ENCODE measurements at places on chromosomes 12 and 14.

DNA sequence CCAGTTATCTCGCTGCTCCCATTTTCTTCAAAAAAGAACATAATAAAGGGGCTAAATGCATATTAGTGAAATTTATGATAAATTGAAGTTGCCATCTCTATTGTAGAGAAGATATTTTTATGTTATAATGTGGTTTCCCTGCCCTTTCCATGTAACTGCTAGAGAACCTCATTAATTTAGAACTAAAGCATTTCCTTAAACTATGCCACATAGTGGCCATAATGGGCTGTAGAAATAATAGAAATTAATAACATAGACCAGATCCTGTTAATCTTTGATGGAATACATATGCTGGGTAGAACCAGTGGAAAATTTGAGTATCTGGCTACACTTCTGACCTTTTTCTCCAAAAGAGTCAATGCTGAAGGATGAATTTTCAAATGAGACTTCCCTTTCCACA lies 376.7 kb downstream of the PDZRN4 start:
- no peak for DNase-seq

DNA sequence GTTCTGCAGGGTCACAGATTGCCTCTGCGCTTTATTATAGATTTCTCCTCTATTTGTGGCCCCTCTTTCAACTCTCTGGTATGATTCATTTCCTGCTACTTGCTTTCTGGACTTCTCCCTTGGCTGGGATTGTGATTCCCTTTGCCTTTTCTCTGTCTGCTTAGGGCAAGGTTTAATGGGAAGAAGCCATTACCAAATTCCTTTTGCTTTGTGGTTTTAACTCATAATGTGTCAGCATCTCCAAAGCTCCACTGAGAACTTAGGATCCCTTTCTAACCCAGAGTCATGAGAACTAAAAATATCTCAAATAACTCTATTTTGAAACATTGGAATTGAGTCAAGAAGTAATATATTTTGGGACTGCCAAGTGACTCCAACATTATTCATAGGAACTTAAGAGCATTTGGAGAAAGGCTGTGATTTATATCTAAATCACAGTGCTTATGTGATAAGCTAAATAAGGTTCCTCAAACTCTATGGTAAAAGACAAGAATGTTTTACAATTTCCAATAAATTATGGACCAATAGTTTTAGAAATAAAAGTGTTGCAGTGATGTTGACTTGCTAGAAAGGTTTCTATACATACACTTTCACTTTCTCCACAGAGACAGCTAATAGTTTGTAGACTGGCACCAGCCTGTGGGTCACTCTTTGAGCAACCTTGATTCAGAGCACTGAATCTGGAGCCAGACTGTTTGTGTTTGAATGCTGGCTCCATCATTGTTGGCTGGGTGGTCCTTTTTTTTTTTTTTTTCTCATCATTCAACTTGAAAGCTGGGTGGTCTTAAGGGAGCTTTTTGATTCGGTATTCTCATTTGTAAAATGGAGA lies 93.9 kb downstream of the DACT1 start:
- DNase-seq = no peak

DNA sequence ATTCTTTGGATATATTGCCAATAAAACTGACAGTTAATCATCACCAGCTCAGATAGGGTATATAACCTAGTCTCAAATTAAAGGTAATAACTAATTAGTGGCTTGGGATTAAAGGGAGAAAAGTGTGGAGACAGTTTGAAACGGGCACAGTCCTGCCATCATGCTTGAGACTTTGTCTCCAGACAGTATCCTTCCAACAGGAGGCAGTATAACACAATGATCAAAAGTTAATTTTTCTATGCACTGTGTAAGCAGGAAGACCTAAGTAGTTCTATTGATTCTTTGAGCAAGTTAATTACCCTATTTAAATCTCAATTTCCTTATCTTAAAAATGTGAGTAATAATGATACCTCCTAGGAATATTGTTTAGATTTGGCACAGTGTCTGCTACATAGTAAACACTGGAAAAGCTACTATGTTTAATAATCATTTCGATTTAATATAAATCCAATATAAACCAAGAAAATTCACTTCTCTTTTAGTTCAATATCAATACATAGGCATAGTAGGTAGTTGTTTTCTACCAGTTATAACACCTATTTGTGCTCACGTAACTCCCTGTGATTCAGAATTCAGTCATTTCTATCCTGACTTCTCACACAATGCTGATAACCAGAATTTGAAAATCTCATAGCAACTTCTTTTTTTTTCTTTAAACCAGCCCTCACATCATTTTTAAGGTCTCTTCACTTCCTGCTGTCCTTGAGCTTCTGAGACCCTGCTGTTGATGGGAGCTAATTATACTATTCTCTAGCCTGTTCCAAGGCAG lies 53.7 kb downstream of the GALNT4 start:
- no peak for DNase-seq

GRCh38 chr12:93838193-93838592 lies 161.0 kb downstream of the CRADD start:
- no peak for DNase-seq

DNA sequence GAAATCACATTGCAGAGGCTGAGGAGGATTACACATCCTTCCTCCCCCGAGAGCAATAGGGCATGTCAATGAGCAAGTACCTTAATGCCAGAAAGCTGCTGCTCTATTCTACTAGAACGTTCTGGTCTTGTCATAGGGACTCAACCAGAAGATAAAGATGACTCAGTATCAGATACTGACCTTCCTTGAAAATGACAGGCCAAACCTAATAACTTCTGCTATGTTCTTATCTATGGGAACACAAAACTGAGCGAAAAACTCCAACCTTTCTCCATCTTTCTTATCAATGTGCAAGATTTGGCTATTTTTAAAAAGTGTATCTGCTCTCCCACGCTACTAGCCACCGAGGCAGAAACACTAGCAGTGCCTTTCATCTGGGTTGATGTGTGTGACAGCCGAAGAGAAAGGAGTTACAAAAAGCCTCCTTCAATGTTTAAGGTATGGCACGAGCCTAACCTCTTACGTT lies 5.5 kb downstream of the CCDC92 start:
- DNase-seq = no peak

DNA sequence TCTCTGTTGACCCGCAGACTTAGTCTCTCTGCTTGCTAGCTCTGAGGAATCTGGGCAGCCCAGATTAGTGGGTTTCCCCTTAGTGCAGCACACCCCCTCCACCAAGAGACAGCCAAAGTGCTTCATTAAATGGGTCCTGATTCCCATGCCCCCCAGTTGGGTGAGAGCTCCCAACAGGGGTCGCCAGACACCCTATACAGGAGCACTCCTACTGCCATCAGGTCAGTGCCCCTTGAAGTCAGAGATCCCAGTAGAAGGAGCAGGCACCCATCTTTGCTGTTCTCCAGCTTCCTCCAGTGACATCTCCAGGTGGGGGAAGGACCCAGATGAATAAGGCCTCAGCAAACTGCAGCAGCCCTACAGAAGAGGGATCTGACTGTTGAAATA lies 36.7 kb upstream of the C14orf132 start:
- no peak for DNase-seq

GRCh38 chr14:63299351-63300110 lies 19.2 kb downstream of the GPHB5 start:
- no peak for DNase-seq

- no peak for DNase-seq
Observed at GRCh38 chr12:57152639-57153038, 5.2 kb upstream of the LRP1-AS start.

- no peak for DNase-seq
Observed at GRCh38 chr12:29733060-29733459, 50.7 kb downstream of the TMTC1 start.

- no peak for DNase-seq
Observed at GRCh38 chr14:73022051-73022450, 4.9 kb downstream of the ZFYVE1 start.

GRCh38 chr14:67413806-67414769 lies 2.1 kb upstream of the PLEK2 start:
- DNase-seq = no peak

GRCh38 chr12:30985814-30986452 lies 59.4 kb downstream of the TSPAN11 start:
- DNase-seq = no peak

DNA sequence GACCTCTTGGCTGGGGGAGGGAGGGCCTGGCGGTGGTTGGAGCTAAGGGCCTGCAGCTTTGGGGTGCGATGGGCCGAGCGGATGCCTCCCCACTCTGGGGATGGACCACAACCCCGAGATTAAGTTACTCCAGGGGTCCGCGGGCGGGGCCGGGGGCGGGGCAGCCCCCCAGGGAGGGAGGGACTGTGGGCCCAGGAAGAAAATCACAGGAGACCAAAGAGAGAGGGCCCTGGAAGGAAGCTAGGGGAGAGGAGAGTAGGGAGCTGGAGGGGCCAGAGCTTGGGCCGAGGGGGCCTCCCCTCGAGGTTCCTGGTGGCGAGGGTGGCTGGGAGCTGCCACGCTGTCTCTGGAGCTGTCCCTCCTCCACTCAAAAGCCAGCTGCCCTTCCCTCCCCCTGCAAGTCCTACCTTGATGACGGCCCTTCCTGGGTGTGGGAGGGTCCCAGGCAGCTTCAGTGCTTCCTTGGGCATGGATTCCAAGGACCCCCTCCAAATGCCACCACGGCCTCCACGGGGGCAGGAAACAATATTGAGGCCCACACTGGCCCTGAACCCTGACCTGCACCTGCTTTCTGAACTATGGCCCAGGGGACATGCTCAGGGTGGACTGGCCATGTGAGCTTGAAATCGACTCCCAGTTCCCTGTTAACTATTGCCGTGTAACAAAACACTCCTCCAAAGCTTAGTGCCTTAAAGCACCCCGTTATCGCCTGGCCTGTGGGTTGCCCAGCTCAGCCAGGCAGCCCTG lies 610 bp upstream of the NUDT14 start:
- DNase-seq = no peak

DNA sequence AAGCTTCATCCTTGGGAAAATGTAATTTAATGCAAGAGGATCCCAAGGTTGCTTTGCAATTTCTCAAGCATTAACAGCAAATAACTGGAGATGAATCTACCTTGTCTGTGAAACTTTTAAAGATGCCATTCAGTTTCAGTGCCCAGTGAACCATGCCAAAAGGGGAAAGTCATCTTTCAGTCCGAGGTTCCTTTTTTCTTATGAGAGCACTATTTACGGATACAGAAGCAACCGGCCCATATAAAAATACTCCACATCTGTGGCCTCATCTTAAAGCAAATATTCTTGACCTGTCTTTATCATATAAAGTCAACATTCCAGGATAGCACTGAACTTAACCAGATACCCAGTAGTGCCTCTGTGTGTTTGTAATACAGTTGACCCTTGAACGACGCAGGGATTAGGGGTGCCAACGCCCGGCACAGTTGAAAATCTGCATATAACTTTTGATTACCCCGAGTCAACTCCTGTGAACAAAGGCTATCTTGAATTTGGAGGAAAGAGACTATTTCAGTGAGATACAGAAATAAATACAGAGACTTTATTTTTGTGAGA lies 209.4 kb downstream of the PCNX1 start:
- DNase-seq = no peak

DNA sequence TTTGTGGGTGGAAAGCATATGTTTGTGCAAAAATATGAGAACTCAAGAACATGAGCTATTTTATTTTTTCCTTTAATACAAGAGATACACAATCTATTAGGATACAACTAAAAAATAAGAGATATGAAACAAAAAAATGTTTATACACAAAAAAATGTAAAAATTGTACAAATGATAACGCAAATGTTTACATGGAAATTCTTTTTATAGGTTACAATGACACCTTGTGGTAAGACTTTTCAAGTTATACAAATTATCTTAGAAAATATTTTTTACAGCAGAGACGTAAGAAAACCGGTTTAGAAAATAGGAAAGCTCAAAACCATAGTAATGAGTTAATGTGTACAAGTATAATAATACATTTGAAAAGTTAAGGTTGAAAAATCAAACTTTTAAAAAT lies 25.5 kb downstream of the CEP83 start:
- DNase-seq = no peak

DNA sequence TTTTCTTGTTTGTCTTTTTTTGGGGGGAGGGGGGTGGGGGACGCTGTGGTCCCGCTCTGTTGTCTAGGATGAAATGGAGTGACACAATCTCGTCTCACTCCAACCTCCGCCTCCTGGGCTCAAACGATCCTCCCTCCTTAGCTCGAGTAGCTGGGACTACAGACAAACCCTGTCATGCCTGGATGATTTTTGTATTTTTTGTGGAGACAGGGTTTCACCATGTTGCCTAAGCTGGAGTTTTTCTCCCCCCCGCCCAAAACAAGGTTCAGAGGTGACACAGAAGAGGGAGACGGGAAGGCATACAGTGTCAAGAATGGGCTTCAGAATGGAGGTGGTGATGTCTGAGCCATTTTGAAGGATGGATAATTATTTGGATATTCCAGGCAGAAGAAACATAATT lies 116.9 kb upstream of the ATF1 start:
- DNase-seq = no peak

DNA sequence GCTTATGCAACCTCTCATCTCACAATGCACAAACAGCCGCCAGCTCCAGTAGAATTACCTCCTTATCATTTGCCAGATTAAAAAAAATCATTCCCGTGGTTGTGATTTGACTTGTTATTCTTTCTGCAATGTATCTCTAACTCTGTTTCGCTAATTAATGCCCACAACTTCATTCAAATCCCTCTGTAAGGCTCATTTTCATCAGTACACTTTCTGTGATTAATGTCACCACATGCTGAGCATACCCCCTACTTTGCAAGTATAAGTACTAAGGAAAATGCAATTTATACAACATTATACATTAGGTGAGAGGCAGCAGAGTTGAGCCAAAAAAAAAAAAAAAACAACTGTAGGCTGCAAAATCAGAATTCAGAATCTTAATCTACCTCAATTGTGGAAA lies 166.0 kb downstream of the FSCB start:
- no peak for DNase-seq

DNA sequence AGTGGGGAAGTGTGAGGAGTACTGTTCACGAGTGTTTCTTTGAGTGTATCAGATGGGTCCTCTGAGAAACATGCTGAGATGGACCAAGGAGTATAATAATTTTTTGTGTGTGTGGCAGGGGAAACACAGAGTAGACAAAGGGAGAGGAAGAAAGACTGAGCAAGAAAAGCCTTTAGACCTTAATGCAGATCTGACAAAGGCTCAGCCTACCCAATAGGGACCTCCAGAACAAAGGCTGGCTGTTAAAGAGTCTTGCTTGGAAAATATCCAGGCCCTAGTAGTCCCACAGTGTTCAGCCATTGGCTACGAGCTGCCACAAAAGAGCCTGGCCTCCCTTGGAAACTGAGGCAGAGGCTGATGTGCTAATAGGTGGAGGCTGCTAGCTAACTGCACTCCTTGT lies 13.5 kb downstream of the COQ5 start:
- DNase-seq = no peak

- DNase-seq = no peak
Observed at GRCh38 chr12:118743896-118744700, 237.2 kb upstream of the SRRM4 start.

GRCh38 chr12:64088431-64089349 lies 133.4 kb downstream of the KICS2 start:
- no peak for DNase-seq

- no peak for DNase-seq
Observed at GRCh38 chr12:102479099-102479885, 1.1 kb downstream of the IGF1 start.

DNA sequence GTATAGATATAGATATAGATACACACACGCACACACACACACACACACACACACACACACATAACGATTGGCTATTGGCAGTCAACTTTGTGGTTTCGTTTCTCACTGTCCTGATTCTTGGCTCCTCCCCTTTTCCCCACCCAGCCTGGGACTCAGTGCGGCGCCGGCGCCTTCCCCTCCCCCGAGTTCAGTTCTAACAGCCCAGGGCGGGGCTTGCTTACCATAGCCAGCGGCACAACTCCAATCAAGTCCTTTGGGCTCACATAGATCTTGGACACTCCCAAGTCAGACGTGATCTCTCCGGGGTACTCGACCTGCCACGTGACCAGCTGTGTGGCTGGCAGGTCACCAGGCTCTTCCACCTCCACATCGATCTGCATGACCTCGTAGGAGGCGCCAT lies 484.1 kb downstream of the GLT1D1 start:
- DNase-seq = no peak

All from stimulated activated CD8-positive, alpha-beta memory T cell treated with anti-CD3 and anti-CD28 coated beads, Interleukin-15, amount 100 ng/mL, for 24 hours (primary cell).